HTR-8/SVneo (cell line): ENCODE measurements at places on chromosomes 4 and X.

DNA sequence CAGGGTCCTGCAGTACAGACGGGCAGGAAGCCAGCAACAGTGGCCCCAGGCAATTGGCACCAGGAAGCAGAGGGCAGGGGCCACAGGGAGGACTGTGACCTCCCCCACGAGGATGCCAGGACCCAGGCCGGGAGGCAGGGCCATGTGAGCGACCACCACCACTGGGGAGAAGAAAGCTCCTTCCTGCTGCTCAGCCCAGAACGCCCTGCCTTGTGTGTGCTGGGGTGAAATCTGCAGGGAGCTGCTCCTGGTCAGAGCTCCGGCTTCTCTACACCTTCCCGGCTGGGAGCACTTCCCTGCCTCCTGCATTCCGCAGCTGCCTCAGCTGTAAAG is 100.4 kb downstream of the HMX1 start:
- no peak for DNase-seq

DNA sequence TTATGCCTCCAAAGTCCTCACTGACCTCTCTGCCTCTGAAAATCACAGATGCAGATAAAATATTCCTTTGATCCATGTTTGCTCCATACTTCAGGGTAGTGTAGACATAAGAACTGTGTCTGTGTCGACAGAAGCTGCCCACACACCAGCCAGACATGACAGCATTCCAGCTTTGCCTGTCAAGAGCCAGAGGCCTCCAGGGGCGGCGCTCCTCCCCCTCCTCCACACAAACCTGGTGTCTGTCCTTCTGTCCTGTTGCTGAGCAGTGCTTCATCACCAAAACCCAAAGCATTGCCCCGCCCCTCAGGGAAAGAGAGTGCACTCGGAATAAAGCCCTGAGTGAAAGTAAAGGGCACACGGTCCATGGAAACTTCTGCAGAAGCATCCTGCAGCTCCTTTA is 379.4 kb downstream of the FBXW7 start:
- DNase-seq, result no peak

- no peak for DNase-seq
Observed at GRCh38 chr4:188300385-188300784, 161.1 kb downstream of the TRIML1 start.

DNA sequence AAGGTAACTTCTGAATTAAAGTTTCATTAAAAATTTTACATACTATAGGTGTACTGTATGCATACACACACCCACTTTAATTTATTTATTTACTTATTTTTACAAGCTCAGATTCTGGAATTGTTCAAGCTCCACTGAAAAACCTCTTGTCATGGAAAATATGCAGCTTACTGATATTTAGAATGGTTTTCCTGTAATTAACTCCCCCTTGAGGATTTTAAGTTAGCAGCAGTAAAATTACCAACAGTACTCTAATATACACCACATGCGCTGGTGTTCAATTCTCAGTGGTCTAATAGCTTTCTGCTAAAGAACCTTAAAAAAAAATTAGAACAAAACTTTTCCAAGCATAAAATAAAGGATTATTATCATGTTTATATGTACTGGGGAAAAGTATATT is 12.0 kb downstream of the MAB21L2 start:
- DNase-seq, result no peak

GRCh38 chrX:130049821-130050220 is 60.5 kb downstream of the ELF4 start:
- no peak for DNase-seq

DNA sequence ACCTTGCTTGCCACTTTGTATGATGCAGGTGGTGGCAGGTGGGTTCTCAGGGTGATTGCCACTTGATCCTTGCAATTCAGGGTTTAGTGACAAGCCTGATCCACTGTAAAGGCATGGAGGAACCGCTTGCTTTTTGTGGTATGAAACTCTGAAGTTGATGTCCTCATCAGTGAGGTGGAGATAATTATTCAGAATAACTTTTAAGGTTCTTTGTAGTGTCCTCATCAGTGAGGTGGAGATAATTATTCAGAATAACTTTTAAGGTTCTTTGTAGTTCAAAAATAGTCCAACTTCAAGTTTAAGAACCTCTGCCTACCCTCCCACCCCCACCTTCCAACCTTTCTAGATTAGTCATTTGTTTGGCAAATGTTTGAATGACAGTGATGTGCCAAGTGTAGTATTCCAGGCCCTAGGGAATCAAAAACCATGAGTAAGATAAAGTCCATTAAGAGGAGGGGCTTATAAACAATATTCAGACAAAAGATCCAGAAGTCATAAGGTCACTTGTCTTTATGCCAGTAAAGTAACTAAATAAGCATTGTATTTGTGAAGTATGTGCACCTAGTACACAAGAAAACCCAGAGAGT is 51.2 kb downstream of the DCUN1D4 start:
- DNase-seq, result no peak

DNA sequence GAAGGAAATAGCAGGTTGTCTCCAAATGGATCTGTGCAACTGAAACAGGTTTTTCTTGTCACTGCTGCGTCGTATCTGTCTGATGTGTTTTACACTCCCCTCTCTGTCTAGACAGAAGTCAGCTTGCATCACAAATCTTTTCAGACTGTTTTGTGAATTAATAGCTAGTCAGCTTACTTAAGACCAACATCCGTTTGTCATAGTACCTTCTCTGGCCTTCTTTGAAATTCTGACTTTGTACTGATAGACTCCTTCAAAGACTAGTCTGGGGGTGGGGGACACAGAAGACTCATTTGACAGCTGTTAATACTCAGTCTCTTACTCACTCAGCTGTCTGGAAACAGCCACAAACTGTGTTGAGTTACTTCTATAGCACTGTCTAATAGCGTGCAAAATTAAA is 197.8 kb downstream of the PALLD start:
- DNase-seq, result no peak

DNA sequence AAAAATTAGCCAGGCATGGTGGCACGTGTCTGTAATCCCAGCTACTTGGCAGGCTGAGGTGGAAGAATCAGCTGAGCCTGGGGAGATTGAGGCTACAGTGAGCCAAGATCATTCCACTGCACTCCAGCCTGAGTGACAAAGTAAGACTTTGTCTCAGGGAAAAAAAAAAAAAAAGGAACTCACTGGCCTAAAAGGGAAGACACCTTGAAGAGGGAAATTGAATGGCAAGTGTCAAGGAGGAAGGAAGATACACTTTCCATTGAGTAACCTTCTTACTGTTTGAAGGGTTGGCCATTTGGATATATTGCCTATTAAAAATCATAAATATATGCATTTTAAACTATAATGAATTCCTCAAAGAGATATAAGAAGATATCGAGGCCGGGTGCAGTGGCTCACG is 147.5 kb upstream of the FAM241A start:
- no peak for DNase-seq

DNA sequence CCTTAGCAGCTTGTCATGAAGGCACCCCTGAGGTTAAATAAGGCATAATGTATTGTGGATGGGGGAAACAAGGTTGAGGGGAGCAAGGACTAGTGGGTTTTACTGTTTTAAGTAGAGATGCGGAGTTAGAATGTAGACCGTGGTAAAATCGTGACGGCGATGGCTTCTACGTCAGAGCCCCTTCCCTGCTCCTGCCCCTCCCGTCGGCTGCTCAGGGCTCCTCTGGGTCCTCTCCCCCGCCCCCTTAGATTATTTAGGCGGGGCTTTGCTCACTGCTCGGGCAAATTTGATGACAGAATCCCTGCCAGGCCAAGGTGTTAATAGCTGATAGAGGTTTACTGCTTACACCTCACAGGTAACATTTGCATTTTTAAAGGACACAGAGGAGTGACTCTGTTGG is 2.3 kb downstream of the FRMPD3 start:
- DNase-seq, result no peak

DNA sequence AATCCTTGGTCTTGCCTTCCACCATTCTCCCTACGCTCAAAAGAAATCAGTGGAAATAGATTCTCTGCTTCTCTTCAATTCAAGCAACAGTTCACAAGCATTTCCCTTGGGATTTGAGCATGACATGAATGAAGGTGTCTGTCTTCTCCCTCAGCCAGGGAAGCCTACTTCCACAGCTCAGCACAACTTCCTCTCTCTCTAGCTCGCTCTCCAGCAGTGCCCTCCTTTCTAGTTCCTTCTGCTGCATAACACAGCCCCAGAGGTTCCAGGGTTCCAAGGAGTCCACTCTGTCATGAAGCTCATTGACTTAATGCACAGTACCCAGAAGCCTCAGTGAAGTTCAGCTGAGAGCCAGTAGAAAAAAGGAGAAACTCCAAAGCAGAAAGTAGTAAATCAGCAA is 81.3 kb downstream of the PLS3 start:
- no peak for DNase-seq

GRCh38 chr4:11769434-11769833 is 340.7 kb upstream of the HS3ST1 start:
- no peak for DNase-seq

DNA sequence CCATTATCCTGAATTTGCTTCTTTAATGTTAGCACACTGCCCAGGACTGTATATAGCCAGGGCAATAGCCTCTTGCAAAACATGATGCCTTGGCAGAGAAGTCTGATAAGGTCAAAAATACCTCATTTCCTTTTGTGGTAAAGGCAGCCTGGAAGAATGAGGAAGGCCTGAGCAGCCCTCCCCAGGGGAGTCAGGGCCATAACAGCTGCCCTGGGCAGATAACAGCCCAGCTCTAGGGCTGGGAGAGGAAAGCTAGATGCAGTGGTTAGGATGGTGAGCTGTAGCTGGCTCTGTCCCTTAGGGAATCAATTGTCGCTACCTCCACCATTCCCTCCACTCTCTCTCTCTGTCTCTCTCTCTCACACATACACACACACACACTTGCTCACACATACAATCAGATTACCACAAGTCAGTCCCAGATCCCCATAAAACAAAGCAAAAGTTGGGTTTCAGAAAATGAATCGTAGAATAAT is 29.2 kb downstream of the EFHC2 start:
- peak; percentile 19 for DNase-seq

- DNase-seq, result no peak
Observed at GRCh38 chr4:122899682-122900081, 22.7 kb downstream of the NUDT6 start.

GRCh38 chrX:110420771-110421499 is 62.3 kb downstream of the RTL9 start:
- DNase-seq, result no peak

GRCh38 chr4:3657902-3658529 is 108.2 kb upstream of the ADRA2C start:
- no peak for DNase-seq

DNA sequence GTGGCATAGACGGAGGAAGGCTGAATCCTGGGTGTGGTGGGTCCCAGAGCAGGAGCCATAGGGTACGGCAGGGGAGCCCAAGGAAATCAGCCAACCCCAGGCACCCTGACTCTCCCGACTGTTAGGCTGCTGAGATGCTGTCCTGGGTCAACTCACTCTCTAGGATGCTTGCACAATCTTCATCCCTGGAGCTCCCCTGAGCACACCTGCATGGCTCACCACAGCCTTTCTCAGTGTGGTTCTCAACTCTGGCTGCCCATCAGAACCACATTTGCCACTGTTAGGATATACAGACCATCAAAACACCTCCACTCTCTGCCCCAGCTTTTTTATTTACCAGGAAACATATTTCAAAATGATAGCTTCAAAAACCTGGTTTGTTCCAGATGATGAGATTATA is 236.3 kb downstream of the FBXW7 start:
- no peak for DNase-seq

DNA sequence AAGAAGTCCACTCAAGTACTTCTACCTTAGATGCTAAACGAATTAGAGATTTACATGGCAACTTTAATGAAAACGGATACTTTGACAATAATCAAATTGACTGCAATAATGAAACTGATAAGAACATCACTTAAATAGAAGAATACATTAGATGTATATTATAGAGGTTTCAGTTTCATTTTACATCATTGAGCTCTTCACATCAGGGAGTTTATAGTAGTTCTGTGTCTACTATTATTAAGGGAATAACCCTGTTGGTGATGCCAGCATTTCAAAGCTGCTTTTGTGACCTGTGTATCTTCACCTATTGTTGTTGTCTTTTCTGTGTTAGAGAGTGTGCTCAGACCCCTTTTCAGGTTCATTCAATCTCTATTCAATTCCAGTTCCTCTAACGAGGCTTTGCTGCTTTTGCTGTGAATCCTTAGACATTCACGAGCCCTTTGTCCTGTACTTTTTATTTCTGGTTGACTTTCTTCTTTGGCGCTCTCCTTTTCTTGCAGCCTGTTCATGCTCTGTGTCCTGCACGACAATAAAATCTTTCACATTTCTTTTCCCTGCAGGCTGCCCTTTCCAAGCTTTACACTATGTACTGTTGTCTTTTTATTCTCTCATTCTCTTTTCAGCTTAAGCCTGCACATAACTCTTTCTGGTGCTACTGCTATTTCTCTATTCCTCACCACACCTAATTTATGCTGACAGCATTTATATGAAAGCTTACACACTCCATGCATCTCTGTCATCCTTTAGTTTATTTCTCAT is 232.1 kb downstream of the CPE start:
- no peak for DNase-seq

DNA sequence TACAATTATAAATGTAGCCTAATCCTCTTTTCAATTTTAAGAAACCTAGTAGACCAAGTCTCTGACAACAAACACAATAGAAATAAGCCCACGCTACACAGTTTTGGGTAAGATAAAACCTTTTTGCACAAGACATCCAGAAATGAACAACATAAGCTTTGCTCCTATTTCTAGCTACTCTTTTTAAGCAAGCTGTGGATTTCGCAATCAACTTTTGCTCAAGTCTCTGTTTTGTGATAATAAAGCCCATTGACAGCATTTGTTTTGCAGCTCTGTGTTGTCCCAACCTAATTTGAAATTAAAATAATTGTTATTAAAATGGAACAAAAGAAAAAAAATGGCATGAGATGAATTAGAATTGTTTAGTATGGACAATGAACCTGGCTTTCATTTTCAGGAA is 287.9 kb upstream of the PUDP start:
- DNase-seq, result no peak

DNA sequence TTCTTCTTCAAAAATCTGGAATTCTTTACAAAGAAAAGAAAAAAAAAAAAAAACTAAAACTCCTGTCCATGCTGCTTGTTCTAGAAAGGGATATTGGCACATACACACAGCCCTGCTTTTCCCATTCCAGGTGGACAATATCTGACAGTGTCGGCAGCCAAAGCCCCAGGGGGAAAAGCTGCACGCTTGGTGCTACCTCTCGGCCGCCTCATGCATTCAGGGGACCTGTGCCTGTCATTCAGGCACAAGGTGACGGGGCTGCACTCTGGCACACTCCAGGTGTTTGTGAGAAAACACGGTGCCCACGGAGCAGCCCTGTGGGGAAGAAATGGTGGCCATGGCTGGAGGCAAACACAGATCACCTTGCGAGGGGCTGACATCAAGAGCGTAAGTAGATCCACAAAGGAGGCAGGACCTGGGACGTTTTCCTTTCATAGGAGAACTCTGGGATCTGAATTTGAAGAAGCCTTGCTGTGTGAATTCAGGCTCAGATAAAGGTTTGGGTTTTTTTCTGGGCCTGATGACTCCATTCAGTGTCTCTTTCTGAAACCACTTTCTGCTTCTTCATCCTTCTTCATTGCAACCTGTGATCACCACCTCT is 71.9 kb downstream of the NPNT start:
- no peak for DNase-seq

GRCh38 chr4:179766938-179767337 is 2324.7 kb upstream of the AGA start:
- DNase-seq, result no peak

GRCh38 chr4:113447769-113448168 is 313.8 kb downstream of the CAMK2D start:
- DNase-seq, result no peak

GRCh38 chr4:164799410-164799809 is 45.5 kb downstream of the SMIM31 start:
- DNase-seq, result no peak
